ENCODE measurements at places on chromosomes 6 and 20.

DNA sequence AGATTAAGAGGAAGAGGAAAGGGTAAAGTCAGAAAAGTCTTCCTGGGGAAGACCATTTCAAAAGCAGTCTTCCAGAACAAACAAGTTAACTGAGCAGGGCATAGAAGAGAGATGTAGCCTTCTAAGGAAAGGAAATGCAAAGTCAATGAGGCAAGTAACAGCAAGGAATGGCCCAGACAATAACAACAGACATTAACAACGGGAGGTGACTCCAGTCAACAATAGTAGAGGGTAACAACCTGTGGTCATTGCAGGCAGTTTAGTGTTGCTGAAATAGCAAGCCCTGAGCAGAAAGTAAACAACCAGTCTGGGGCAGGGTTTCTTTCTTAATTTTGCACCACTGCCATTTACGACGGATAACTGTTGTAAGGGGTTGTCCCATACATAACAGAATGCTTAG lies 2.1 kb downstream of the MDN1 start:
- no peak for DNase-seq

DNA sequence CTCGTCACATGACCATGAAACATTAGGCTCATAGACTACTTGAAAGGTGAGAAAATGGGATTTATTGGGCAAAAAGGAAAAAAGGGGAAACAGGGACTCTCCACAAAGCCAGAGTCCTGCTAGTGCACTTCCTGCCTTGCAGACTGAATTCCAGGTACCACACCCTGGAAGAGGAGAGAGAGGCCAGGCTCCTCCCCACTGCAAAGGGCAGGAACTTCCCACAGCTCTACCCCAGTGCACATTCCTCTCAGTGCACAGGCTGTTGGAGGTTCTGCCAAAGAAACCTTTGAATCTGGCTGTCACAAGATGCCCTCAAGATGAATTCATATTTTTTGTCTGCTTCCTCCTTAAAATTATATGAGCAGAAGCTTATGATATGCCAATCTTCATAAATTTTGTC lies 920.4 kb upstream of the GJE1 start:
- DNase-seq = no peak

GRCh38 chr6:158353883-158354877 lies 41.9 kb downstream of the TULP4 start:
- DNase-seq = no peak

DNA sequence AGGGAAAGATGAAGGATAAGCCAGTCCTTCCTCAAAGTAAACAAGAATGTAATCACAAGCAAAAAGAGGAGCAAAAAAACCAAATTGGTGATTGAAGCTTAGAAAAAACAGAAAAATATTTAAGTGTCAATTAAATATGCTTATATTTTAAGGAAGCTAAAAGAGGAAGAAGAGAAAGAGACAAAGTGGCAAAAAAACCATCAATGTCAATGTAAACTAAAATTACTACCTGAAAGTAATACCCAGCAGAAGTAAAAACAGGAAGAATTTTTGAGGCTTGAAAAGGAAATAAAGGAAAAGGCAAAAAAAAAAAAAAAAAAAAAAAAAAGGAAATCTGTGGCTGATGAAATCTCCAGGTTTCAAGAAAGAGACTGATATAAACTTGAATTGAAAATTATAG lies 36.2 kb upstream of the OGFRL1 start:
- DNase-seq = no peak

GRCh38 chr6:25968769-25969168 lies 6.2 kb downstream of the TRIM38 start:
- DNase-seq = no peak

- DNase-seq = no peak
These were observed 99.1 kb downstream of the HIVEP2 start for GRCh38 chr6:142845624-142846458.

GRCh38 chr6:169045486-169045885 lies 208.2 kb downstream of the THBS2 start:
- no peak for DNase-seq

DNA sequence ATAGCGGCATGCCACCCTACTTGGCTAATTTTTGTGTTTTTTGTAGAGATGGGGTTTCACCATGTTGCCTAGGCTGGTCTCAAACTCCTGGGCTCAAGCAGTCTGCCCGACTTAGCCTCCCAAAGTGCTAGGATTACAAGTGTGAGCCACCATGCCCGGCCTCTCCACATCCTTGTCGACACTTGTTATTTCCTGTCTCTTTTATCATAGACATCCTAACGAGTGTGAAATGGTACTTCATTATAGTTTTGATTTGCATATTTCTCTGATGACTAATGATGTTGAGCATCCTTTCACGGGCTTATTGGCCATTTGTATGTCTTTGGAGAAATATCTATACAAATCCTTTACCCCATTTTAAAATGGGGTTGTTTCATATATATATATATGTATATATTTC lies 39.0 kb upstream of the ASXL1 start:
- DNase-seq = no peak

DNA sequence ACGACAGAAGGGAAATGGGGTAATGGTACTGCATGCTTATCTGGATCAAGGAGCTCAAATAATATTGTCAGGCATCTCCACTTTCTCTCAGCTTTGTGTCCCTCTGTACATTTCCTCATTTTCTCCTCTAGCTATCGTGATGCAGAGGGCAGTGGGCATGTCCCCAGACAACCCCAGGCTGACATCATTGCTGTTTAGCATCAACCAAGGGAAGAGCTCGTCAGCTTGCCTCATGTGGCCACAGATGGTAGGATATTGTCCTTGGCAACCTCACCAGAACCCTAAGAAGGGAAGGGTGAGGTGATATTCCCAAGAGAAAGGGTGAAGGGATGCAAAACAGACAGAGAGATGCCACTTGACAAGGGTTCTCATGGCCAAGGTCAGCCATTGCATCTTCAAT lies 58.3 kb downstream of the MAFB start:
- DNase-seq = no peak

DNA sequence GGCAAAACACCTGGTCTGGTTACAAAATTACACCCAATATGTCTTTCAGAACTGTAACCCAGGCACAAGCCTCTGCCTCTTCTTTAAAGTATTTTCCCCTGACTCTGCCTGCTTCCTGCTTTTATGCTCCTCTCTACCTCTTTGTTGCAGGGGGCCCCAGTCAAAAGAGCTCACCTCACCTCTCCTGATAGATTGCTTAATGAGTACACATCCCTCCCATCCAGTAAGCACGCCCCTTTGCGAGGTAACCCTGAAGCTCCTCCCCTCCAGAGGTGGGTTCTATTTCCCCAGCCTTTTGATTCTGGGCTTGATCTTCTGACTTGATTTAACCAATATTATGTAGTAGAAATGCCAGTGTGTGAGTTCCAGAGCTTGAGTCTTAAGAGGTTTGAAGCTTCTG lies 56.6 kb upstream of the EYA2 start:
- DNase-seq = no peak

DNA sequence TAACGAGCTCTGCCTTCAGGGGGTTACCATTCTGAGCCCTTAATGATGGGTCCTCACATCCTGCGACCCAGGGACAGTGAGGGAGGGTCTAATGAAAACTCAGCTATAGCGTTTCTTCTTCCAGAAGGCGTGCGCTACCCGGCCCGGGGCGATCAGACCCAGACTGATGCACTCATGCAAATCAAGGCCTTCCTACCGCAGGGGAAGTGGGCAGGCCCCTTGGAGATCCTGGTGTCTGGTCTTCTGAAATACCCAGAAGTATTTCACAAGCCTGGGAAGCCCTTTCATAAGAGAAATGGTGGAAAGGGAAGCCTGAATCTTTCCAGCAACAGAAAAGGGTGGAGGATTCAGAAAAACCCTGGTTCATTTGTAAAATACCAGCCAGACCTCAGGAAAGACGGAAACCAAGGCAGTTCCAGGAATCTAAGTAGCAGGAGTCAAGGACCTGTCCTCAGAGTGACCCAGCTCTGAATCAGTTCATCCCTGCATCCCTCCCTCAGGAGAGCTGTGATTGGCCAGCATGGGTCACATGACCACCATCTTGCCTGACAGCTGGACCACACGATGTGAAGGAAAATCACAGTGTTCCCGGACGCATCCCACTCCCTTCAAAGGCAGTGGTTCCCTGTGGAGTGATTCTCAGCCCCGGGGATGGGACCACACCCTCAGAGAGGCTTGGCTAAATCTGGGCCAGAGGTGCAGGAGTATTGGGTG lies 12.7 kb downstream of the BFSP1 start:
- DNase-seq = no peak

DNA sequence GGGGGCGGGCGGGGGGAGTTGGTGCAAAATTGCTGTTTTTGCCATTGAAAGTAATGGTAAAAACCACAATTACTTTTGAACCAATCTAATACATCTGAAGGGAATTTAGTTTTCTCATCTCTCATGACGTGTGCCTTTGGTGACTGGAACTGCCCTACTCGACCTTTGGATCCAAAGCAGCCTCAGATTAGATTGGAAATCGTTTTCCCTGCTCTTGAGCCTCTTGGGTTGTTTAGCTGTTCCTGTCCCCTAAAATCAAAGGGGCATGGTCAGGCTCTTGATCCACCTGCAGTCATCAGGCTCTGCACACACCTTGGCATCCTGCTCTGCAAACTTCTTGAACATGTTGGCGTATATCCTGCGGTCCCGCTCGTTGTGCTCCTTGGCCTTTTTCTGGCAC lies 64.0 kb upstream of the TULP1 start:
- no peak for DNase-seq

- no peak for DNase-seq
These were observed 4.3 kb downstream of the MICA start for GRCh38 chr6:31407699-31408098.

DNA sequence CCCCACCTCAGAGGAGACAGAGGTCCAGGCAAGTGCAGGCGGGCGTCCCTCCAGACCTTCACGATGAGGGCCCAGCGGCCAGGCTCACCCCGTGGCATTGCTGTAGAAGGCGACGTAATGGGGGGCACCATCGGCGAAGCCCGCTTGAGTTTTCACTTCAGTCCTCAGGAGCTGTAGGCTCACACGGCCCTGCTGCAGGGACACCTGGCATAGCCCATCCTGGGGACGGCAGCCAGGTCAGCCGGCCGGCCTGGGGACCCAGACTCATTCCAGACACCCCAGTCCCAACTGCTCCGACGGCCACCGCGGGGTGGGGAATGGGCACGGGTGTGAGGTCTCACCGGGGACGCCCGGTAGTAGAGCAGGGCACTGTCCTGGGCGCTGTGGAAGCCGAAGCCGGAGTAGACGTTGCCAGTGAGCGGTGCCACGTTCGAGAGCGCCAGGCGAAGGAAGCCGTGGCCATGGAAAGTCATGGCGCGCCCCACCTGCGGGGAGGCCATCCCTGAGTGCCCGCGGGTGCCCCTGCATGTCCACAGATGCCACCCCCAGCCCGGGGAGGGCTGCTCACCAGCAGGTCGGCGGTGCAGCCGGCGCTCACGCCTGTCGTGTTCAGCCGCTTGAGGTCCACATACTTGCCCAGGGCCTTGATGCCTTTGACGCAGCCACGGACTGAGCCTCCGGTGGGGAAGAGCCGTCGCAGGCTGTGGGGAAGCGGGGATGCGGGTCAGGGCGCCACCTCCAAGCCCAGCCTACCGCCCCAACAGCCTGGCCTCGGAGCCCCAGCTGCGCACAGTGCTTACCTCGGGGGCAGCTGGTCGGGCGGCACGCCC lies 9.2 kb downstream of the ADRM1 start:
- no peak for DNase-seq

- no peak for DNase-seq
These were observed 49.9 kb downstream of the BMP5 start for GRCh38 chr6:55825402-55826051.

DNA sequence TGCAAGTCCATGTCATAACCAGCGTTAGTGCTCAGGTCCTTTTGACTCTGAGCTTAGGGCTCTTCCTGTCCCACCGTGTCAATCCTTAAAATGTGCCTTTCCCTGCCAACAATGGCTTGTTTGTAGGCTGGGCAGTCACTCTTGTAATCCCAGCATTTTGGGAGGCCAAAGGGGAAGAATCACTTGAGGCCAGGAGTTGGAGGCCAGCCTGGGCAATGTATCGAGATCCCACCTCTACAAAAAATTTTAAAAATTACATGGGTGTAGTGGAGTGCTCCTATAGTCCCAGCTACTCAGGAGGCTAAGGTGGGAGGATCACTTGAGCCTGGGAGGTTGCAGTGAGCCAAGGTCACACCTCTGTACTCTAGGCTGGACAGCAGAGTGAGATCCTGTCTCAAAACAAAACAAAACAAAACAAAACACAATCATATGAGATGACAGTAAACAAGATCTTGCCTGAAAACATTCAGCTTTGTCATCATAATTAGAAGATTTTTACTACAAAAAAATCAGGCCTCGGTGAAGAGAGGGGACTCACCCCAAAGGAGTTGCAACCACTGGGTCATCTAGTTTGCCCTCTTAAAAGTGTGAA lies 52.5 kb upstream of the SLC32A1 start:
- DNase-seq = no peak

GRCh38 chr6:133835901-133836300 lies 53.0 kb upstream of the TCF21 start:
- DNase-seq = no peak

GRCh38 chr6:149112976-149113375 lies 204.5 kb upstream of the TAB2 start:
- no peak for DNase-seq

DNA sequence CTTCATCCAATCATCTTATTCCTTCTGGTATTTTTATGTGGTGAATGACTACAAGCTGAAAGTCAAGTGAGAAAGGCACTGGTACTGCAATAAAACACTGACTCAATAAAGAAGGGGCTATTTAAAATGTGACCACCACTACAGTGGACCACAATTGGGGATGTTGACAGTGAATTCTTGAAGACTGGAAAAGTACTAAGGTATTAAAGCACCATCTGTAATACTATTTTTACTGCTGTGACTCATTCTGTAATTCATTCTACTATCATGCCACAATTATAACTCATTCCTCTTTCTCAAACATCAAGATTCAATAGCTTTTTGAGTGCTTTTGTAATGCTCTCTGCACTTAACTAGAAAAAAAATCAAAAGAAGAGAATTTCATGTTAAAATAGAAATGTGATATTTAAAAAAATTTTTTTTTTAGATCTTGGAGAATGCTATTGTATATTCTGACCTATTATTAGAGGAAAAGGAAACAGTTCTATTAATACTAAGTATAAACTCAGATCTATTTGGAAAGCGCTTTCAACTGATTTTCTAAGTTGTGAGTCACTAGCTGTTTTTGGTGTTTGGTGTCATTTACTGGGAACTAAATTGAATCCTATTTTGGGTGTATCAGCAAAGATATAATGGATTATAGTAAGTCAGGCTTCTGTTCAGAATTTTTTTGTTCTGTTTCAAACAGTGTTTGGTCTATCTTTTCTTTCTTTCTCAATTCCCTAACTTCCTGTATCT lies 104.7 kb upstream of the TMEM170B start:
- DNase-seq = no peak

- DNase-seq = no peak
These were observed 4.9 kb upstream of the EEF1A1 start for GRCh38 chr6:73525546-73526330.

DNA sequence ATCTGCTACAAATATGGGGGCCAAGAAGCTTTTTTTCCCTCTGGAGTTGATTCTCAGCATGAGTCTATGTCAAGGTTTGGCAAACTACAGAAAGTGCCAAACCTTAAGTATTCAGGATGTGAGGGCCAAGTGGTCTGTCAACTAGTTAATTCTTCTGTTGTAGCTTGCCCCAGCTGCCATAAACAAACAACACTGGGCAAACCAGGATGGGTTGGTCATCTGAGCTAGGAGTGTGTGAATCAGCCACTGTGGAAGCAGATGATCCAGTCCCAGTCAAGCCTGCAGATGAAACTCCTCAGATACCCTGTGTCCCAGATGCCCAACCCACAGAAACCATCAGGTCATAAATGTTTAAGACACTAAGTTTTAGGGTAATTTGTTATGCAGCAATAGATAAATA lies 103.0 kb upstream of the MOCS1 start:
- DNase-seq = no peak

GRCh38 chr6:67541586-67541985 lies 1093.5 kb upstream of the ADGRB3 start:
- no peak for DNase-seq

GRCh38 chr20:34193051-34193450 lies 48.2 kb upstream of the ASIP start:
- DNase-seq = no peak
